ENCODE measurements at places on chromosomes 4 and X.

- no peak for DNase-seq
Measured at GRCh38 chr4:159278399-159278798, 175.5 kb downstream of the RAPGEF2 start.

DNA sequence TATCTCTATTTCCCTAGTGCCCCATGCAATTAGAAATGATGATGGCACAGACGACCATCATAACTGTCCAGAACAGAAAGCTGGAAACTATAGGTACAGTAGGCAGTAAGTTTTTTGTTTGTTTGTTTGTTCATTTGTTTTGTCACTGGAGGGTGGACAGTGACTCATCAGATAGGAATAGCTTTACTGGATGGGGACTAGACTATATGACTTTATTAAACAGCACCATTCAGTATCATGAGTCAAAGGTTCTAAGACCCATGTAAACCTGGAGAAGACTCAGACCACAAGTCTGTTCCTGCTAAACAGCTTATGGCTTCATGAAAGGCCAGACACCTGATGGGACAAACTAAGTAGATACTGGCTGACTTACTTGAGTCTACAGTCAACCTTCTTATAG is 38.4 kb downstream of the PLAC1 start:
- no peak for DNase-seq

GRCh38 chr4:89171176-89171805 is 60.0 kb downstream of the TIGD2 start:
- no peak for DNase-seq

DNA sequence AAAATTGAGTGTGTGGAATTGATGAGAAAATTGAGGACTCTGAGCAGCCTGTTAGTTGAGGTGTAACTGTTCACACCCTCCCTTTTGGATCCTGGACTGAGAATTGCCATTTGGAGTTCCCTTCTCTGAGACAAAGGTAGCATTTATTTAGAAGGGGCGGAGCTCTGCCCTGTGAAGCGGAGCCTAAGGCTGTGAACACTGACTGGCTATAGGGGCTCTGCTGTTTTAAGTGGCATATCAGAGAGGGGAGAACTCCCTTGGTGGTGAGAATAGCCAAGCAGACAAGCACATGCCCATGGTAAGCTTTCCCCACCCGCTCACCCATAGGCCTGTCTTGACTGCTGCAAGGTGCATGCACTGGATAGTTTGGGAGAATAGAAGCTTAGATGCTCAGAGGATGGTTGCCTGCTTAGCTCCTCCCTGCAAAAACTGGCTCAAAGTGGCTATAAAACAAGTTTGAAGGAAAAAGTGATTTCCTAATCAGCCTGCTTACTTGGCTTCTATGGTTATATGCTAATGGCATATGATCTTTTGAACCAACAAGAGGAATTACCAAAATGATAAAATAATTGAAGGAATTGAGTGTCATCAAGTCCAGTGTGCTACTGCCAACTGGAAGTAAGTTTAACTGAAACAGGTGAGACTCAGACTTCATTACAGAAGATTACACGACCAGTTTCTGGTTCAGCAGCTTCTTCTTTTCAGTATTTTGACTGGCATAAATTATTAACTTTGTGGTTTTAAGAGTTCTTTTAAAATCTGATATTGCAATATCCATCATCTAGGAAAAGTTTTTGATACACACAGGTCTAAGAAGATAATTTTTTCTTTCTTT is 108.4 kb downstream of the AFF1 start:
- DNase-seq = no peak

- no peak for DNase-seq
Measured at GRCh38 chrX:13716455-13716854, 18.0 kb downstream of the TRAPPC2 start.

DNA sequence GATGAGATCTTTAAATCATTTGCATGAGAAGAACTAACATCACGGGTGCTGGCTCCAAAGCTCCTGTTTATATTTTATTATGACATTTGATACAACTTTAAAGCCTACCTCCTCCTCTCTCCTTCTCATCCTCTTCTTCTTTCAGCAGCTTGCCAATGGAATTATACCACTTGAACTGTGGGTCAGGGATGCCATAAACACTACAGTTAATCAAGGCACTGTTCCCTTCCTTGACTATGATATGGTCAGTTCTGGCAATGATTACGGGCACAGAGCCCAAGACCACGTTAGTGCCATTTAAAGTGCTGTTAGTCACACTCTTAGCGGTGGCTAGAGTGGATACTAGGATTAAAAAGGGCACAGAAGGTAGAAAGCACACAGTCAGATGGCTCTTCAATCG is 20.7 kb downstream of the MFAP3L start:
- no peak for DNase-seq

DNA sequence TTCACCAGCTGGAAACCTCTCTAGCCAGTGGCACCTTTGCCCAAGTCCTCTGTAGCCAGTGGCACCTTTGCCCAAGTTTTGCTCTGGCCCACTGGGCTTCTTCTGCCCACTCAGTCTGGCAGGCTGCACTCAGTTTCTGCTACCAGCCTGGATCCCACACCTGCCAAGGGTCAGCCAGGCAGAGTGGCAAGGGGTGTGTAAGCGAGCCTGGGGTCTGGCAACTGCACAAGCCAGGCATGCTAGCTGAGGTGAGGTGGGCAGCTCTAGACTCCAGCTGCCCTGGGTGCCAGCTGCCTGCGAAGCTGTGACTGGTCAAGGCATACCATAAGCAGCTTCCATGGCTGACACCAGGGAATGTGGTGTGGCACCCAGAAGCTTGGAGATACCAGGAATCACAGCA is 233.1 kb upstream of the DKK2 start:
- no peak for DNase-seq

GRCh38 chrX:3351276-3351675 is 4.8 kb upstream of the MXRA5 start:
- no peak for DNase-seq

- DNase-seq = no peak
Measured at GRCh38 chr4:113976741-113977525, 2.5 kb downstream of the ARSJ start.

GRCh38 chrX:1380672-1381233 is 11.2 kb downstream of the SLC25A6 start:
- no peak for DNase-seq

DNA sequence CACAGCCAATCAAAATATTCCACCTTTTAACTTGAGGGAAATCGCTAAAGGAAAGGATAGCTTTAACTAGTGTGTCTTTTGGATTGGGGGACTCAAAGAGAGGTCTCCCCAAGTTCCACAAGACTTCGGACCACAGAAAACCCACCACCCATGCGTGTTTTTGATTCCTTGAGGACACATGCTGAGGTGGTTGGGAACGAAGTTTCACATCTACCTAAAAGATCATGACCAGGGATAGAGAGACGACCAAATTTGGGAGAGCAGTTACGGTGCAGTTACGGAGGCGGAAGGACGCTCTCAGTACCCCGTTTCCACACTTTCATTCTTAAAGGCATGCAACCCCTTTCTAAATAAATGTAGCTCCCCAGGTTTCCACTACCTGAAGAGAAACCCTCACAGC is 1.1 kb downstream of the PCYT1B start:
- no peak for DNase-seq

DNA sequence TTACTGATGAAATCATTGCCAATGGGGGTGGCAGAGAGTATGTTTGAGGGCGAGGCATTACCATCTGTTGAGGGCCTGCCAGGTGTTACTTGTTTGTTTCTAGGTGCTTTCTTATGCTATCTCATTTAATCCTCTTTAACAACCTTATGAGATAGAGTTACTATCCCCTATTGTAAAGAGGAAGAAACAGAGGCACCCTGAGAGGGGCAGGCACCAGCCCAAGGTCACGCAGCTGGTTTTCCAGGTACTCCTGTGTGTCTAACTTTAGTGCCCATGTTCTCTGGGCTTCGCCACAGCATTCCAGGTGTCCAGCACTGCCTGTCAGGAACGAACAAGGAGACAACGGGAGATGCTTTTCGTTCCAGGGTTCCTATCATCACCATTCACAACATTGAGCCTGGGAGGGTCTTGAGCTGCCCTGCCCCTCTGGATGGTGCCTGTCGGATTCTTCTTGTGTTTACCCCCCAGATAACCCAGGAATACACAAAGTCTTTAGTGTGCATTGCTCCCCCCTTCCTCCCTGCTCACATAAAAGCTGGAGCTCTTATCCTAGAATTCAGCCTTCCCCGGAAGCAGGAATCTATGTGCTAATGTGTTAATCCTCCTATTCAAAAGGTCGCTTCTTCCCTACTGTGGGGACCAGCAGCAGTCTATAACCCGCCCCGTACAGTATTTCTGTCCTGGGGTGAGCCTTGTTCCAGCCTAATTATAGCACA is 24.9 kb upstream of the GPC4 start:
- no peak for DNase-seq

- DNase-seq = no peak
Measured at GRCh38 chr4:31667686-31668085, 947.5 kb downstream of the PCDH7 start.

GRCh38 chr4:29538889-29539646 is 1181.1 kb upstream of the PCDH7 start:
- no peak for DNase-seq

Measured in stimulated activated CD8-positive, alpha-beta memory T cell treated with anti-CD3 and anti-CD28 coated beads, Interleukin-2, amount 100 ng/mL, for 1 hour (primary cell).